ENCODE measurements at places on chromosomes 2 and 18. TPM values are rescaled to one million over a fixed set of nuclear protein-coding genes. Genes with fewer than 3 reads are reported as not detected.
A peak's percentile ranks its signal among the peaks of the same experiment; 100 is the strongest.

GRCh38 chr2:234025466-234025865 lies 25.0 kb upstream of the SPP2 start:
- H3K36me3 ChIP-seq: no peaks in the 10 kb centered on the region
- H3K27ac ChIP-seq: no peak overlapping the region
- no peaks in the 10 kb centered on the region for H3K27me3 ChIP-seq
- no peak for DNase-seq
- H3K4me1 ChIP-seq: no peaks in the 10 kb centered on the region
- no peak overlapping the region for H3K4me3 ChIP-seq

DNA sequence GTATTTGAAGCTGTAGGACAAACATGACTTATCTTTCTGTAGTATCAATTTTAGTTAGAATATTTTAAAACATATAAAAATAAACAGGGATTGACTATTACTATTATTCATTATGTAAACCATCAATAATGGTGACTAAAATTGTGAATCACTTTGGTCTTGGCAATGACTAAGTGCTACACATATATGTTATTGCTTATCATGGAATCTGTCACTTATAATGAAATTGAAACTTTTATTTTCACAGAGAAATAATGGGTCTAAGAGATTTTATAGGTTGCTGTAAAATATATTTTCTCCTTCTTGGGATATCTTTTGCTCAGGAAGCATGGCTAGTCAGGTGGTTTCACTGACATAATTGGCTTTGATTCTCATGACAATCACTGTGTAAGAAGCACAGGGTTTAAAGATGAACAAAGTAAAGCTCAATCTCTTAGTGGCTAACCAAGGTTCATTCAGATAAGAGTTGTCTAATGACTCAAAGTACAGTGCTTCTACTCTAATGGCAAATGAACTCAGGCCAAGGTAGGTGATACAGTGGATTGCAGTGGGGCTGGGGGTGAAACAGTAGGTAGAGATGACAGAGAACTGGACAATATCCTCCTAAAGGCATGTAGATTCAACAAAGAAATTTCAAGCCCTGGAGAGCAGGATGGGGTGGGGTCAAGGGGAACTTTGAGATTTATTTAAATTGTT lies 98.6 kb upstream of the FANCL start:
- no peak overlapping the region for H3K4me3 ChIP-seq
- DNase-seq: no peak
- no peak overlapping the region for H3K27ac ChIP-seq
- no peaks in the 10 kb centered on the region for H3K27me3 ChIP-seq
- H3K36me3 ChIP-seq: no peaks in the 10 kb centered on the region

DNA sequence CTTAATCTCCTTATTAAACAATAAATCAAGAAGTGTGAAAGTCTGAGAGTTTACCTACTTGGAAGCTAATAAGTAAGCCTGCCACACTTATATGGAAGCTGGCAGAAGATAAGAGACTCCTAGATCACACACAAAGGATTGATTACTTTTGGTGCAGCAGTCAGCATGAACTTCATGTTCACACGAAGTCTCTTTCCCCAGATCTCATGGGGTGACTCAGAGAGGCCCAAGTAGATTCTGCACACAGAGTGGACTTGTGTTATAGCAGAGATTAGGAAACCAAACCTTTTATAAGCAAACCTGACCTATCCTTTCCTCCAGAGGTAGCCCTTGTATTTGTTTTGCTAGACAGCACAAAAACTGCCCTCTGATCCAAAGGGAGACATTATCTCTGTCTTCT lies 9.9 kb upstream of the GAREM1 start:
- DNase-seq: no peak
- H3K36me3 ChIP-seq: no peaks in the 10 kb centered on the region
- H3K4me3 ChIP-seq: no peak overlapping the region
- H3K27ac ChIP-seq: no peak overlapping the region
- no peaks in the 10 kb centered on the region for H3K27me3 ChIP-seq

- peak overlapping the region; percentile 79 for H3K27ac ChIP-seq
- no peaks in the 10 kb centered on the region for H3K27me3 ChIP-seq
- H3K36me3 ChIP-seq: no peaks in the 10 kb centered on the region
These were observed 33.2 kb upstream of the SLC40A1 start for GRCh38 chr2:189613650-189614420.

The NPPC gene
- total RNA-seq: not detected

Data from K562 (cell line).